Peyer's patch (tissue), 4 donors: ENCODE measurements at places on chromosomes 6 and 20. TPM values are rescaled to one million over a fixed set of nuclear protein-coding genes. Genes with fewer than 3 reads are reported as not detected.

DNA sequence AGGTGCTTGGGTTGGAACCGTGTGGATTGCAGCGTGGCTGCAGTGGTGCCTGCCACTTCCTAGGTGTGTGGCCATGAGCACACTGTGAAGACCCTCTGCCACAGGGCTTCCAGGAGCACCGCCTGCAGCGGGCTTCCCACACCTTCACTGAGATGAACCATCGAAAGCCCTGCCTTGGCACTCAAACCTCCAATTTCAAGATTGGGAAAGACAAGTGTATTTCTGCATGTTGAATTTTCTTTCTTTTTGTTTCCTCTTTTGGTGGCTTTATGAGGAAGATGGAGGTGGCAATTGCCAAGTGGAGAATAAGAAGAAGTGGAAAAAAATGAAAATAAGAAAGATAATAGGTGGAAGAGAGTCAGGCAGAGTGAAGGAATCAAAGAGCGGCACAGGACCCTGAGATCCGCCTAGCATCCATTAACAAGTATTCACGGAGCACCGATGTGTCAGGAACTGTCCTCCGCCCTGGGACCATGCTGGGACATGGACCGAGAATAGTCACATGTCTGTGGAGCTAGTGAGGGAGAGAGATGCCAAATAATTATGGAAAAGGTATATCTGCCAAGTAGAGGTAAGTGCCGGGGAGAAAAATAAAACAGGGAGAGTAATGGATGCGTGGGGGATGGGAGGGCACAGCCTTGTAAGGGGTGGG is 159.9 kb downstream of the BCAS1 start:
- DNase-seq: no peak

Gene BMP7
- 2.7 TPM for total RNA-seq

DNA sequence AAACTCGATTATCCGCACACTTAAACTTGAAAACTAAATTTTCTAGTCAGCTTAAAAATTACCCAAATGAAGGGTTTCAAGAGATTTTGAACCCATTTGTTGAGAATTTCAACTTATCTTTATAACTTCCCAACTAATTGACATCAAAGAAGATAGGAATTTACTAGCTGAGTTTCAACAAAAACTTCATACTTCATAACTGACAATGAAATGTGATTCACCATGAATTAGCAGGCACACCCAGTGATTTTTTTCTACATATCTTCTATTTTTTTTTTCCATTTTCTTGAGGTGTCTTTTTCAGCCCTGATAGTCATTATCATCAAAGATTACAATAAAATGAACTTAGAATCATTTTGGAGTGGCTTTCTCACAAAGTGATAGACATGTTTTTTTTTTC is 26.7 kb downstream of the TNFAIP3 start:
- no peak for DNase-seq

Gene MYO6
- total RNA-seq: 65.2 TPM

Gene ZBTB9
- 0.70 TPM for total RNA-seq

GRCh38 chr6:129046526-129046925 is 163.6 kb downstream of the LAMA2 start:
- no peak for DNase-seq

DNA sequence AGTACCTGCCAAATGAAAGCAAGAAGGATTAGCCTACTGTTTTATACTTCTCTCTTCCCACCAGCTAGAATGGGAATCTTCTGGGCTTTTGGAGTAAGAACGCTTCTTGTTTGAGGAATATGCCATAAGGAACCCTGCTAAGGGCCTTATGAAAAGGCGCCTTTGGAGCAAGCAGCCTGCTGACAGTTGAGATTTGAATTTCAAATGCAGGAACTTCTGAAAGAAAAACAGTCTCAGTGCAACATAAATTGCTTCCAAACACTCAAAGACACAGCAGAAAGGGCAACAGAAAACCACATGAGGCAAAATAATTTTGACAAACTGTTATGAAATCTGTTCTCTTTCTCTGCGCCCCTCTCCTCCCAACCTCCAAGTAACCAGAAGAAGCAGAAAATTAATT is 149.4 kb upstream of the B3GAT2 start:
- DNase-seq: no peak

Gene TSHZ2
- 57.8 TPM for total RNA-seq

DNA sequence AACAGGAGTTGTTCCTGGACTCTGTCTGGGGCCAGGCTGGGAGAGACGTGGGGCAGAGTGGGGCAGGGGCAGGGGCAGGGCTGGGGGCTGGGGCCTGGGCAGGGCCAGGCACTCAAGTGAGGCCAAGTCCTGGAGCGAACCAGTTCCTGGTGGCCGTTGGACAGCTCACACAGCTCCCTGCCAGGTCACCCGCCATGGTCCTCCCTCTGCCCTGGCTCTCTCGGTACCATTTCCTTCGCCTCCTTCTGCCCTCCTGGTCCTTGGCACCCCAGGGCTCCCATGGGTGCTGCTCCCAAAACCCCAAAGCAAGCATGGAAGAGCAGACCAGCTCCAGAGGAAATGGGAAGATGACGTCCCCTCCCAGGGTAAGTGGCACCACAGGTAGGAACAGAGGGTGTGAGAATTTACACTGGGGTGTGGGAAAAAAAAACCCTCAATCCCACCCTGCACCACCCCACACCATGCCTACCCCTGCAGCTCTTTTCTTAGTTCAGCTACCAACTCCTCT is at the start of gene MCCD1:
Gene MCCD1 (plus strand): TSS at position 142 of the 508 bp plus-strand sequence. CDS start 53 bp downstream, at position 195.
- DNase-seq: no peak

Gene ZBP1
- 2.3 TPM for total RNA-seq

Gene SRMS
- total RNA-seq: not detected

- DNase-seq: peak; percentile 73
These were observed 12.8 kb upstream of the PLCG1 start for GRCh38 chr20:41124451-41125094.

Gene PSORS1C2
- not detected for total RNA-seq

DNA sequence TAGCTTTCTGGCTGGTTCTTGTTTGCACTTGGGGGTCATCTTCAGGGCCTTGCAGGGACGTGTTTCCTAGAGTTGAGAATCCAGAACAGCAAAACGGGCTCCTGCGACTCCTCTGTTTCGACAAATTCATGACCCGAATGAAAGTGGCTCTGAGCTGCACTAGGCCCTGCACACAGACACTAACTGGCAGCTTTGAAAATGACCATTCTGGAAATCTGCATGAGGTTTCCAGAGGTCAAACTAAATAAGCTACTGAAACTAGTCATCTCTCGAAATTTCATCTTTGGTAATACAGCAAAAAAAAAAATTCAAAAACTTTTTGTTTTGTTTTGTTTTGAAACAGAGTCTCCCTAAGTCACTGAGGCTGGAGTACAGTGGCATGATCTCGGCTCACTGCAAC is 15.5 kb upstream of the BMP7 start:
- DNase-seq: no peak

Gene TREML2
- not detected for total RNA-seq

Gene L3MBTL1
- 37.4 TPM for total RNA-seq

Gene HTR1B
- total RNA-seq: not detected

Gene ANKRD66
- not detected for total RNA-seq

Gene TNFRSF6B
- total RNA-seq: 2.1 TPM

GRCh38 chr6:84770521-84770920 is 6.1 kb upstream of the TBX18 start:
- DNase-seq: no peak

Gene RHAG
- not detected for total RNA-seq

DNA sequence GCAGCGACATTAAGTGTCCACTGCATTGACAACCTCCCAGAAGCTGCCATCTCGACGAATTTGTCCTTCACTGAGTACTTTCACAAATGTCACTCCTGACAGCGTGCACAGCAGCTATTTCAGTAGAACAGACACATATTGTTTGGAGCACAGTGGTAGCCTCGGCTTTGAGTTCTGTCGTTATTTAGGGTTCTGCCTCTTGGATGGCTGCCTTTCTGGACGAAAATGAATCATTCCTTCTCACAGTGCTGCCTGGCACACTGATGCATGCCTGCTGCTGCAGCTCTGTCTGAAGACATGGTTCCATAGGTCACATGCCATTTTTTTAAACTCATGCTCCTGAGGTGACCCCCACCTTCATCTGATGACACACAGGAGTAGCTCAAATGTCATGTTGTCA is 477.0 kb downstream of the C6orf118 start:
- no peak for DNase-seq

Gene TOX2
- 2.0 TPM for total RNA-seq

DNA sequence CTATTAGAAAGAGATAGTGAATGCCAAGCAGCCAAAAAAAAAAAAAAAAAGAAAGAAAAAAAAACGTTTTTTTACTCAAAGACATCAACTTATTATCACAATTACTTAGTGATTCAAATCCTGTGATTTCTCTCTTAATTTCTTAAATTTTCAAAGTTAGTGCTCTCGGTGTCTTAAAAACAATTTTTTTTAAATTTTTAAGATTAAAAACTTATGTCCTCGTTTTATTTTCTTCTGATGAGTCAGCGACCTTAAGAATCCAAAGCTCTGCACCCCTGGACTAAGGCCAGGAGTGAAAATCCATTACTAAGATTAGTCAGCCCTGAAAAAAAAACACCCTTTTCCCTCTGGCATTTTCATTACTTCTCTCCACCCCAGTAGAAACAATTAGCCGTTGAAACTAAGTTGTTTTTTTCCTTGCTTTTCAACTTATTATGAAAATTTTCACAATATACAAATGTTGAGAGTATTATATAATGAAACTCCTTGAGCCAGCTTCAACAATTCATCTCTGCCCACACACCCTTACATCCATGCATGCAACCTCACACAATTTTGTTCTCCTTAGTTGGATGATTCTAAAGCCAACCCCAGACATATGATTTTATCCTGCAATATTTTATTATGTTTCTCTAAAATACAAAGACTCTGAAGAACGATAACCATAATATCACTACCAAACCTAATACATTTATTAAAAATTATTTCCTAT is 85.6 kb upstream of the CARMIL1 start:
- DNase-seq: no peak

GRCh38 chr6:106141441-106142237 is 55.5 kb downstream of the PRDM1 start:
- DNase-seq: peak; percentile 44

GRCh38 chr20:30500829-30501440 is 756.5 kb upstream of the DEFB115 start:
- DNase-seq: no peak

Gene RBPJL
- total RNA-seq: not detected

- no peak for DNase-seq
These were observed 31.4 kb downstream of the COL11A2 start for GRCh38 chr6:33160728-33161344.

Gene PSORS1C1
- total RNA-seq: 6.5 TPM

Gene ARHGAP18
- 32.2 TPM for total RNA-seq

Gene MCHR2
- total RNA-seq: not detected

- DNase-seq: no peak
These were observed 497.7 kb upstream of the MARCKS start for GRCh38 chr6:113359155-113360140.

DNA sequence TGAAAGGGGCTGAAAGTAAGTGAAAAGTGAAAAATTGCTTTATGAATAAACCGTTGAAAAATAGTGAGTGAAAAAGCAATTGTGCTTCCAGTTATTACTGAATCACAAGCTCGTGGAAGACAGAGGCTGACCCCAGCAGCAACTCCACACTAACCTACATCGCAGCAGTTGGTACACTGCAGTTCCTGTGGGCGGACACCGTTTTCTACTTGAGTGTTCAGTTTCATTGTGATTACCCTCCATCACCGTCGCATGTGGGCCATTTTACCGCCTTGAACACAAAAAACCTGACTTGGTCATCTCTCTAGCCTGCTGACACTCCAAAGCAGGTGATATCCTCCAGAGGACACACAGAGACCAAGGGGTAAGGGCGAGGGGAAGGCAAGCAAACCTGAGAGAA is 28.4 kb downstream of the PRDM1 start:
- no peak for DNase-seq

Gene ALDH8A1
- 0.57 TPM for total RNA-seq

Gene ADAM33
- 22.2 TPM for total RNA-seq

Gene HMGCLL1
- total RNA-seq: 2.2 TPM

DNA sequence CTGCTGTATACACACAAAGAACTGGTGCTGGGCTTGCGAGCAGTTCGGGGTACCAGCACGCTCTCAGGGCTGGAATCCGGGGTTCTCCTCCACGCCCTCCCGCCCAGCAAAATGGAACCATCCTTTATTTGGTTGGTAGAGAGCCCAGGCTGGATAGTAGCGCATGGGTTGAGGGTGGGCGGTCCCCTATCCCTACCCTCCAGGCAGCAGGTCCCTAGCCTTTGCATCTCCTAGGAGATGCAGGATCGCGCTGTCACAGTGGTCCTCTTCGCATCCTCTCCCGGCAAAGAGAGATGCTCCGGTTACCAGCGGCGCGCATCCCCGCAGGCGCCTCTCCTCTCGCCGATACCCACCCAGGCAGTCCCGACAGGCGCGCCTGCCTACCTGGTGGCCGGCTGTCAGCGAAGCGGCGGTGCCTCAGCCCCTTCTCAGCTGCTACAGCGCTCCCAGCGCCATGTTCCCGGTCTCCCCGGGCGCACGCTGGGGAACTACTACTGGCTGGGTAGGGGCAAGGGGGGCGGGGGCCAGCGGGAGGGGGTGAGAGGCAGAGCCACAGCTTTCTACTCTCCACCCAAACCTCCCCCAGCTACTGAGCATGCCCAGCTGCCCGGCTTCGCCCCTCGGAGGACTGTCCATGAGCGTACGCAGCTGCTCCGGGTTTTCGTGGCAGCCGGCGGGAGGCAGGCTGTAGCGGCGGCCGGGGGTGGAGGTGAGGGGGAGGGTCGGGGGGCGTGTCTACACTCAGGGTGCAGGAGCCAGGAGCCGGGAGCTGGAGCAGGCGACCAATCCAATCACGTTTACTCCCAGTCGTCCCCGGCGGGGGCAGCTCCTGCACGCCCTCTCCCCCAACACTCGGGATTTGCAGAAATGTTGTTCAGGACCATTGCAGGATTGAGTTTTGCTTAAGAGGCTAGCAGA is at the start of gene PAK5:
Gene PAK5 (minus strand): TSS at position 699 of the 918 bp plus-strand sequence. CDS start 194,748 bp downstream, outside the sequence.
- DNase-seq: peak; percentile 55

- no peak for DNase-seq
These were observed 139.5 kb upstream of the BTBD3 start for GRCh38 chr20:11778206-11778570.

Gene SIRPB2
- total RNA-seq: 6.8 TPM

GRCh38 chr6:79842376-79843040 is 104.8 kb downstream of the ELOVL4 start:
- no peak for DNase-seq

Gene LPIN3
- 302 TPM for total RNA-seq

DNA sequence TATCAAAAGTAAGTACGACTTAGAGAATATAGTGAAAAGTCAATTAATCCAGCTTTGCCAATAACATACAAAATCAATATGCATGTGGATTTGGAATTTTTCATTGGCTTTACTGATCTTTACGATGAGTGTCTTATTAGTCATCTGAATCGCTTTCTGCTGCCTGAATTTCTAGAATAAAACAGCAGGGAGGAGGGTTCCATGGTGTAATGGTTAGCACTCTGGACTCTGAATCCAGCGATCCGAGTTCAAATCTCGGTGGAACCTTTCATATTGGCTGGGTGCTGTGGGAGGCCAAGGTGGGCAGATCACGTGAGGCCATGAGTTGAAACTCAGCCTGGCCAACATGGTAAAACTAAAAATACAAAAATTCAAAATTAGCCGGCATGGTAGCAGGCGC is 448.8 kb downstream of the RNF144B start:
- DNase-seq: no peak

- no peak for DNase-seq
These were observed 77.3 kb downstream of the TRMT11 start for GRCh38 chr6:126063512-126064146.

Gene ATP9A
- 56.7 TPM for total RNA-seq

Gene TRIM10
- total RNA-seq: 2.5 TPM

Gene CLVS2
- not detected for total RNA-seq

GRCh38 chr6:39309942-39310531 is 4.2 kb downstream of the KCNK17 start:
- DNase-seq: peak; percentile 84

GRCh38 chr6:114194362-114195026 is 148.3 kb downstream of the HS3ST5 start:
- no peak for DNase-seq
